ENCODE measurements at places on chromosomes 1 and 21.

DNA sequence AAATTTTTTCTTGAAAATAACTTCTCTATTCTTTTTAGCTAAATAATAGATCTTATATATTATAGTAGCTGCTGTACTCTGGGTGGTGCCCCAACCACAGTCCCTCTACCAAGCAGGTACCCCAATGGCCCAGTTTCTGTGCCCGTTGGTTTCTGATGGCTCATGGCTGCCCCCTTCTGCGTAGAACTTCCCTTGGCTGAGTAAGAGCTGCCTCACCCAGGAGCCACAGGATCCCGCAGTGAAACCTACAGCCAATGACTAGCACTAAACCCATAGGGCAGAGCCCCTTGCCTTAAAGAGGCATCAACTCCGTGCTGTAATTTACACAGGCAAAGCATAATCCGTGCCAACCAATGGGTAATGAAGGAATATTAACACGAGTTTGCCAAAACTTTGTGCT is 247.5 kb downstream of the USH2A start:
- no peak for DNase-seq

GRCh38 chr1:67793562-67793961 is 39.7 kb downstream of the GNG12 start:
- peak; percentile 75 for DNase-seq

DNA sequence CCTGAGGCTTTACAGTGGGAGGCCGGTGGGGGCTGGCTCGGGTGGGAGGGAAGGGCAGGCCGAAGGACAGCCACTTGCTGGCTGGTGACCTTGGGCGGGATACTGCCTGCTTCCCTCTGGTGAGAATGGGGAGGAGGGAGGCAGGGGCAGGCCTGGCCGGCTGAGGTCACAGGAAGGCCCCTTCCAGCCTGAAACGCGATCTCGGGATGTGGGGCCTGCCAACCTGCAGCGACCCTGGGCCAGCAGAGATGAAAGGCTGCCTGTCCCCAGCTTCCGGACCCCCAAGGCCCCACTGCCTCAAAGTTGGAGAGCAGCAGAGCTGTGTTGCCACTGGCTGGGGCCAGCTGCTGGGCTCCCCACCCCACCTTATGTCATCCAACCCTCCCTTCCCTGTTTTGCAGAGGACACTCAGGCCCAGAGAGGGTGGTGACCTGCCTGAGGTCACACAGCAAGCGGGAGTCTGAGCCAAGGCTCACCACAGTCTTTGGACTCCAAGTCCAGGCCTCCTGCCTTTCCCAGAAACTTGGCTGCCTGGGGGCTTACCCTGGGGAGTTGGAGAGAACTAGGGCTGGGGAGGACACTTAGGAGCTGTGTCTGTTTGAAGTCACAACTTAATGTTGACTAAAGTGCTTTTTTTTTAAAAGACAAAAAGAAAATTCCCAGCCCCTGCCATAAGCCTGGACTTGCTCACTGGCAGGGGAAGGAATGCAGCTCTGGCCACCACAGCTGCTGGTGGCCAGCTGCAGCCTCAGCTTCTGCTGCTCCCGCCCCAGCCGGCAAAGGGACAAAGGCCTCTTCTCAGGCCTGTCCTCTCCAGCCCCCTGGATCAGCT is 14.8 kb upstream of the WASF2 start:
- DNase-seq, result no peak

GRCh38 chr1:67264899-67265298 is 42.8 kb upstream of the IL12RB2 start:
- no peak for DNase-seq

GRCh38 chr1:160438935-160439334 is 38.6 kb downstream of the VANGL2 start:
- DNase-seq, result no peak

DNA sequence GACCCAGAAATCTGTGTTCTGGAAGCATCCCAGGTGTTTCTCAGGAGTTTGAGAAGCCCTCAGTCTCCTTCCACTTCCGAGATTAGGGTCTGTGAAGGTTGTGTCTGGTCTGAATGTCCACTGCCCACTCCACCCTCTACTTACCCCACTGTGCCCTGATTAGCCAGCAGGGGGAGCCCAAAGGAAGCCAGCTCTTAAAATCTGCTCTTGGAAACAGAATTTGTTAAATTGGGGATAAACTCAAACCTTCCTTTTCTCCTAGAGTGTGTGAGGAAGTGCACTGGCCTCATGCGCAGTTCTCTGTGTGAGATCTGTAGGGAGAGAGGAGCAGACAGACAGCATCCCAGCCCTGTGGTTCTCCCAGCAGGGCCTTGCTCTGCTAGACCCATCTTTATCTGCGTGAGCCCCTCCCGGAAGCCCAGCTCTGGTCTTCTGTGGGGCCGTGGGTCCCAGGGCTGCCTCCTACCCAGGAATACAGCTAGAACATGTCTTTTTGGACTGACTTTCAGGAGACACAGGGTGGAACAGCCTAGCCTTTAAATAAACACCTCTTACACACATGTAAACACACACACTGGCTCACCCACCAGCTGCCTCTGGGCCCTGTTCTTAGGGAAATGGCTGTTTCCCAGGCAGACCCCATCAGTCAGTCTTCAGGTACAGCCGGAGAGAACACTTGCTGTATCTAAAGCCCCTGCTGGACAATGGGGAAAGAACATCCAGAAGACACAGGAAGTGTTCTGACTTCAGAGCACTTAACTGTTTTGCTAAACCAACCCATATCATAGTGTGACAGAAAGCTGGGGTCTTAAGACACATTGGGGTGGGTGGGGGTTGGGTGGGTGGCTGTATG is 52.2 kb downstream of the SMYD2 start:
- DNase-seq, result no peak

DNA sequence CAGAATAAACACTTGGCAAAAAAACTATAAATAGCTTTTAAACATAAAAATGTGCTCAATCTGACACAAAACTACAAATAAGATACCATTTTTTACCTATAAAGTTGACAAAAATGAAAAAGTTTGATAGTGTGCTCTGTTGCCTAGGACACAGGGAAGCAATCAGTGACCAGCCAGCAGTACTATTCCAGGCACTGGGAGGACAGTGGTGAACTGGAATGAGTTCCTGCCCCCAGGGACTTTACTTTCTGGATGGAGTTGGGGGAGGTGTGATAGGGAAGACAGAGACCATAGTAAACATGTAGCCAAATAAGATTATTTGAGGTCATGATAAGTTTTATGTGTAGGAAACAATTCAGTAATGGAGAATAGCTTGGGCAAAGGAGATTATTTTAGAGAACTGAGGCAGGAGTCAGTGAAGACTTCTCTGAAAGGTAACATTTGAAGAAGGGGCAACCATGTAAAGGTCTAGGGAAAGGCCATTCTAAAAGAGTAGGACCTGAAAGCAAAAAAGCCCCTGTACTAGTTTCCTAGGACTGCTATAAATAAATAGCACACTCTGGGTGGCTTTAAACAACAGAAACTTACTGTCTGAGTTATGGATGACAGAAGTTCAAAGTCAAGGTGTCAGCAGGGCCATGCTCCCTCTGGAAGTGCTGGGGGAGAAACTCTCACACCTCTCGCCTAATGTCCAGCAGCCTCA is 42.0 kb downstream of the EEIG2 start:
- no peak for DNase-seq

GRCh38 chr1:1040004-1040991 is 20.4 kb downstream of the AGRN start:
- DNase-seq, result no peak

GRCh38 chr1:227766015-227766634 is 30.9 kb downstream of the SNAP47 start:
- no peak for DNase-seq

DNA sequence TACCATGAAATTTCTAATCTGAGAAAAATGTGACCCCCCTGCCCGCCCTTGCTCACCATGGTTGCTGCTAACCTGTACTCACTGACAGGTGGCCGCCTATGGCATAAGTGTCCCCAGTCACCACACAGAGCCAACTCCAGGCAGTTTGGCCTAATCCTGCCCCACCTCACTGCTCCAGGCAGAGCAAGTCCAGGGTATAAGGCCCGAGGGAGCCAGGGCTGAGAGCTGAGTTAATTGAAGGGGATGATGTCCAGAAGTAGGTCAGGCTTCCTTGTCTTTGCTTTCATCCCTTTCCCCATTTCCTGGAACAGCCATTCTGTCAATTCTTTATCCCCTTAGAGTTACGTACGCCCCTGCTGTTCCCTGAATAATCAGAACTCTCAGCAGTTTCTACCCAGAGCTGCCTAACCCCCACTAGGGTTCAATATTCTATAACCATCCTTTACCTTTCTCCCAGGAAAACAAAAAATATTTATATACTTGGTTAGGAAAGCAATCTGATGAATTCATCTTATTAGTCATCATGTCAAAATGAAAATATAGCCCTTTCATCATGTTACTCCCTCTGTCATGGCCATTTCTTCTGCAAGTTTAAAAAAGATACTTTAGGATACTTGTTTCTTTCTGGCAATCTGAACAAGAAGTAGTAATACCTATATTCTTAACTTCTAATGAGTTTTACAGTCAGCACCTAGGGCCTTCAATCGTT is 29.4 kb upstream of the CD101 start:
- no peak for DNase-seq

DNA sequence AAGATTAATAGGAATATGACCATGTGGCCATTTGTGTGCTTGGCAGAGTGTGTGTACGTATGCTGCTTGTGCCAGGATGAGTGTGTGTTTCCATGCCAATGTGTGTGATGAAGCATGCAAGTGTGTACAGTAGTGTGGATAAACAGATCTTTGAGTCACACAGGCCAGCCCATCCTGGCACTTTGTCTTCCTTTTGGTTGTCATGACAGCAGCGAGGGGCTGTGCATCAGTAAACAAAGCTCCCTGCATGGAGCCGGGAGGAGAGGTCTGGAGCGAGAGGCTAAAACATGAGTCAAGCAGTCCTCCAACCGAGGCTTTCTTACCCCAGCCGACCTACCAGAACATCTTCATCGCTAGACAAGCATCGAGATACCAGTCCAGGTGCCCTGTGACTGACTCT is 221.2 kb downstream of the CACNA1E start:
- DNase-seq, result no peak

GRCh38 chr1:58469016-58469415 is 77.5 kb downstream of the OMA1 start:
- DNase-seq, result no peak

DNA sequence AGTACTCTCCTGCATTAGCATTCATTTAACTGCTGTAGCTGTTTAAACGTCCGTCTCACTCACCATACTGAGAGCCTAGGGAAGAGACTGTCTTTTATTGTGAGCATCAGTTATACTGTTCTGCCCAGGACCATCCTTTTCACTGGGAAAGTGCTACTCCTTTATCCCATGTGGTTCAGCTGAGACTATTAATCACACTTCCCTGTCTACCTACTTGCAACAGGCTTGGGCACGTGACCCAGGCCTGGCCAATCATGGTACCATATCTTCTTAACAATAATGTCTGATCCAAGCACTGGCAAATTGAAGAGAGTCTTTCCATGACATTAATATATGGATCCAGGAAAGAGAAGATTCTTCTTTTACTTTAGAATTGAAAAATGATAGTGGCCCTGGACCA is 108.1 kb downstream of the TM2D1 start:
- DNase-seq, result no peak

GRCh38 chr1:153353226-153353947 is 4.3 kb upstream of the S100A9 start:
- DNase-seq, result no peak

DNA sequence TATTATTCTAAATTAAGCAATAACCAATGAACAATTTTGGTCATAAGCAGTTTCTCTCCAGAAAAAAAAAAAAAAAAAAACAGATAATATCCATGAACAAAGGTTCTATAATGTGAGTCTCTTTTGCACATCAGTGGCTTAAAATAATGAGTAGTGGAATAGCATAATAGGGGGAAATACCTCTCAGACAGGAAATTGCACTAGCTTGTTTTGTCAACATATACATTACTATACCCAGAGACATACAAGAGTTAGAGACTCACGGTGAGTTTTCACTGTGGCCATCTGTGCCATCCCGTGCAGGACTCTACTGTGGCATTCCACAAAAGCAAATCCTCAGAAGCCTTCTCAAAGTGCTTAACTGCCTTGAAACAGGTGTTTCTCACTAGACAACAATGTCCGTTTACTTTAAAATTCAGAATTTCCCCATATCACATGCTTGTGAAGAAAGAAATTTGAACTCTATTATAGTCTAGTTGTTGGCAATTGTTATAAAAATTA is 697.9 kb downstream of the USP25 start:
- no peak for DNase-seq

DNA sequence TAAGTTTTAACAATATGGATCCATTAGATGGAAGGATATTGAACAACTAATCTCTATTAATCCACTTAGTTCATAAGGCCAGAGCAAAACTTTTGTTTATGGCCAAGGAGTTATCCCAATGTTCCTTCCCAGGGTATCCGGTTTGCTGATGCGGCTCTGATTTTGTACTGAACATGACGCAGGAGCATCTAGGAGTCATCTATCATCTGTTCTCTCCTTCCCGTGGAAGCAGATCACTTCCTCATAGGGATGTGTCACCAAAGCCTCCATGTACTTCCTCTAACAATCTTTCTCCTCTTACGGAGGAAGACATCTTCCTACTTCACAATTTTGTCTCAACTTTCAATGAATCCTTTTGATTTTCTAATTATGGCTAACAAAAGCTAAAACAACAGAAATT is 206.6 kb downstream of the APP start:
- no peak for DNase-seq

DNA sequence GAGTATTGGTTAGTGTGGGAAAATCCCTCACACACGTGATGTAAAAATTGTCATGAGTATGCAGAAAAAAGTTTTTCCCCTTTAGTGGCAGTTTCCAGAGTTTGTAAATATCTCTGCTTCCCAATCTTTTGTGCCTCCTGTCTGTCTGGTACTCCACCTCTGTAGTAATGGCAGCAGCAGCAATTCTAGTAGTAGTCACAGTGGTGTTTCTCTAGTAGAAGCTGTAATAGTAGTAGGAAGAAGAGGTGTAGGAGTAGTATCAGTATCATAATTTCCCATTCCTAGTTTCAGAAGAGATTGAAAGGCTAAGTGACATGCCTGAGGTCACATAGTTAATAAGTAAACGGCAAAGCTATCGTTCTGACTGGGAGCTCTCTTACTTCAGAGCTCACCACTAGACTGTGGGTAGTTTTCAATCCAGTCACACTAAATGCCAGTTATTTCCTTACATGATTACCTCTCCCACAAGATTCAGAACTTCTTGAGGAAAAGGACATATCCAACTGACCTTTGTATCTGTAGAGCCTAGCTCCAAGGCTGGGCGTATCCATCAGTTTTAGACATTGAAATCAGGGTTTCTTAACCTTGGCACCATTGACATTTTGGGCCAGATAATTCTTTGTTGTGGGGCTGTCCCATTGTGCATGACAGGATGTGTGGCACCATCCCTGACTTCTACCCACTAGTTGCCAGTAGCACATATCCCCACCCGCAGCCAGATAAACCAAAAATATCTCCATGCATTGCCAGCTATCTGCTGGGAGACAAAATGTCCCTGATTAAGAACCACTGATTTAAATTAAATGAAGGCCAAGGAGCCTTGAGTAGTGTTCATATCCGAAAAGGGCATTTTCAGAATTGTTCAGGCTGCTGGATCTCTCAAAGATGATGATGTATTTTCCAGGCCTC is 135.9 kb downstream of the FGGY start:
- DNase-seq, result no peak

Data from HS-27A (cell line).